ENCODE measurements at places on chromosomes 6 and 20.
A peak's percentile ranks its signal among the peaks of the same experiment; 100 is the strongest.

DNA sequence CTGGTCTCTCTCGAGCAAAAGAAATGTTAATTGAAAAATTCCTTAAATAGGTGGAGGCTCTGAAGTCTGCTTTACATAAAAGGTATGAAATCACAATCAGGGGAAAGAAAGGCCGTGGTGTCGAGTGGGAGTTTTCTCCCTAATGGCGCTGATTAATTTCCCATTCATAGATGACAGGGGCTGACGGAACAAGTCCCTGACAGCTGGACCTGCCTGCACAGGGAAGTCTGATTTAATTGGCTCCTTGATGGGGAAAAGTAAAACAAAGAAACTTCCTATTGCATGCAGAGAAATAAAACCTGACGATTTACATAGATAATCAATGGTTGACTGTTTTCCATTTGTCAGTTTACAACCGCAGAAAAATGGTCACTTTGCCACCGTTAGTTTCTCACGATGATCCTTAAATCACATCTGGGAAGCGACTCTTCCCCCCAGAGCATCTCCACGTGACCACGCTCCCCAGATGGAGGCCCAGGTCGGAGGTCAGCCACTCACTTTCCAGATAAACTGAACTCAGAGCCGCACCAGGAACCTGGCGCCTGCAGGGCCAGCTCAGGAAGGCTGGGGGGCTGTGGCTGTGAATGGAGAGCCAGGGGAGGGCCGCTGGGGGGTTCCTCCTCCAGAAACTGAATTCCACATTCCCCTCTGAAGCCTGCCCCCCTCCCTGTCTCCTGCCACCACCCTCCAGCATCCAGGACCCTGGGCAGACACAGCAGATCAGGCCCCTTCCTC, 55.3 kb downstream of the DLL1 start:
- DNase-seq, result no peak

DNA sequence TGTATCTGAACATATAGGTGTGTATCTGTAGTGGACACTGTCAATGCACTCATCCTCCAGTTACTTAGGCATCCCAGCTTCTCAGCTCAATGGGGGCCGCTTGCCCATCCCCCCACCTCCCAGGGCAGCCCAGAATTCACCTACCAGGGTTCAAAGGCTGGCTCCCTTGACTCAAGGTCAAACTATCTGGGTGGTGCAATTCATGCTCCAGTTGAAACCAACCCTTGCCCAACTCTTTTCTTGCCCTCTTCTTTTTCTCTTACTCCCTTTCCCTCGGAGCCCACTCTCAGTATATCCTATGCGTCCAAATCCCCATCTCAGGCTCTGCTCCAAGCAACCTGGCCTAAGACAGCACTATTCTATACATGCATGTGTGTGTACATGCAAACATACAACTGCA, 127.4 kb downstream of the BCAS1 start:
- no peak for DNase-seq

- no peak for DNase-seq
Observed at GRCh38 chr6:156844089-156844488, 66.9 kb downstream of the ARID1B start.

GRCh38 chr6:111258615-111259088, 171.3 kb downstream of the SLC16A10 start:
- no peak for DNase-seq

- DNase-seq, result no peak
Observed at GRCh38 chr6:47147836-47148344, 105.8 kb upstream of the ADGRF1 start.

DNA sequence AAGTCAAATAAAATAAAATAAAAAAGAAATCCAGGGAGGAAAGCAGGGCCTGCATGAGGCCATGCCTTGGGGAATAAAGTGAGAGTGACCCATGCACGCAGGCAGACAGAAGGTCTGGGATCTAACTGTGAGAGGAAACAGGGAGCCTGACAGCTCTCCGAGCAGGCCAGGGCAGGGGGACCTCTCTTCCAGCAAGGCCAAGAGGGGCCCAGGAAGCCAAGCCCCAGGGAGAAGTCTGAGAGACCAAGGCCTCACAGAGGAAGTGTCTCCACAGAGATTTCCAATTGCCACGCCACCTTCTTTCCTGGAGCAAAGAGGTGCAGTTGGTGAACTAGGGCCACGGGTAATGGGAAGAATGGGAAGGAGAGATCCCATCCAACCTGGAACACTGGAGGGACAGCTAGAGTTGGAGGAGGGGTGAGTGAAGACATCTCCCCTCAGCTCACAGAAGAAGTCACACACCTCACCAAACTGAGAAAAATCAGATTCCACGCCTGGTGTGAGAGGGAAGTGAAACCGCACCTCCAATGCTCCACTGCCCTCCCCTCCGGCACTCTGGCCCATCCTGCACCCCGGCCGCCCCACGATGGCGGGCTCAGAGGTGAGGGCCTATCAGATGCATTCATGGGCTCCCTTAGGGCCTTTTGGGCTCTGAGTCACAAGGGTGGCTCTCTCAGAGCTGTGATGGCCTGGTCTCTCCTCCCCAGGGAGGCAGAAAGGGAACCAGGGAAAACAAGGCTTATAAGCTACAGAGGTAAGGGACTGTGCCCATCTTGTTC, 25.1 kb upstream of the TAF8 start:
- DNase-seq, result peak; percentile 61

- DNase-seq, result no peak
Observed at GRCh38 chr20:4956200-4956810, 45.0 kb downstream of the SLC23A2 start.

DNA sequence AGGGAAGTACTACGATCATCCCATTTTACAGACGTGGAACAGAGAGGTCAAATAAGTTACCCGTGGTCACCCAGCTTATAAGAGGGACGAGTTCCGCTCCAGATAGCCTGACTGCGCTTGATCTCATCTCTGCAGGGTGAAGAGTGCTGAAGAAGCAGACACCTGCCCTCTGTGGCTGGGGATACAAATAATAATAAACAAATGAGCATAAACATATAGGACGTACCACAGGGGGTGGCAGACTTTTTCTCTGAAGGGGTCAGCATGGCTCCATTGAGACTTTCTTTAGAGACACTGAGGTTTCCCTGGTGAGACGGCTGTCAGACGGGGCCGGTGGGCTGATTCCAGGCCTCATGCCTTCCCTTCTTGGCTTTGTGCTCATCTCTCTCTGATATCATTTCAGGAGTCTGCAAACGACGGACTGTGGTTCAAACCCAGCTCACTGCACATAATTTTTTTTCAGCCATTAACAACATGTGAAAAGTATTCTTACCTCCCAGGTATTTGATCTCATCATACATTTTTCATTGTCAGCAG, 47.1 kb downstream of the IRF4 start:
- no peak for DNase-seq

GRCh38 chr20:58839474-58839874, 11.2 kb downstream of the GNAS-AS1 start:
- no peak for DNase-seq

DNA sequence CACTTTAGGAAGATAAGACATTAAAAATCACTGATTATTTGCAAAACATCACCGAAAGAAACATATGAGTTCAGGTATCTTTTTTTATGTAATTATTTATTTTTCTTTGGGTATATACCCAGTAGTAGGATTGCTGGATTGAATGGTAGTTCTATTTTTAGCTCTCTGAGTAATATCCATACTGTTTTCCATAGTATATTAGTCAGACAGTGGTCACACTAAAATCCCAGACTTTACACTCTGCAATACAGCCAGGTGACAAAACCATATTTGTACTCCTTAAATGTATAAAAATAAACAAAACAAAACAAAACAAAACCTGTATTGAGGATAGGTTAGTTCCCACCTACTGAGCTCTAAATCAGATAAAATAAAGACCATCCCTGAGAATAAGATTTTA, 1024.3 kb upstream of the EYS start:
- no peak for DNase-seq

DNA sequence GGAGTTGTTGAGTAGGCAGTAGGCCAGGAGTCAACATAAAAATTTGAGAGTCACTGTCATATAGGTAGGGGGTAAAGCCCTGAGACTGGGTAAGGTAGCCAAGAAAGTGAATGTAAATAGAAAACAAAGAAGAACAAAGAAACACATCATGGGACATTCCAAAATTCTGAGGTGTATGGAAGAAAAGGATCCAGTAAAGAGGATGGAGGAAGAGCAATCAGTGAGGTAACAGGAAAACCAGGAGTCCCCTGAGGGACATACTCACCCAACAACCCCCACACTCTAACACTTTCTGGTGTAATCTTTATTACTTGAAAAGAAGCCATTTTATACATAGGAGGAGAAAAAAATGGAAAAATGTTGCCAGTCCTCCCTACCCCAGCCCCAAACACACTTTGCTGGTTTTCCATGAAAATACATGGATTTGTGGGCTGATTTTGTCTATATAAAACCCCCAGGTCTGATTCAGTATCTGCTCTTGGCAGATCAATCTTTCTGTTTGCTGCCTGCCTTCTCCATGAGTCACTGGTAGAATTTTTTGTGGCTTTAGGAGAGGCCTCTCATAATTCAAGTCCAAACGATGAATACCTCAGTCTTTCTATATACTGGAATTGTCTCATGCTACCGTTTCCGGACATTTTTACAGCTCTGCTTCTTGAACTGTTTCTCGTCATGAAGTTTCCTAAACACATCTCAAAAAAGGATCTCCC, 271.4 kb upstream of the MAN1A1 start:
- no peak for DNase-seq

GRCh38 chr6:56581296-56581925, 61.3 kb downstream of the DST start:
- no peak for DNase-seq

GRCh38 chr20:58573986-58574385, 58.8 kb upstream of the APCDD1L start:
- no peak for DNase-seq

- peak; percentile 37 for DNase-seq
Observed at GRCh38 chr6:10720265-10720959, 2.5 kb upstream of the TMEM14C start.

DNA sequence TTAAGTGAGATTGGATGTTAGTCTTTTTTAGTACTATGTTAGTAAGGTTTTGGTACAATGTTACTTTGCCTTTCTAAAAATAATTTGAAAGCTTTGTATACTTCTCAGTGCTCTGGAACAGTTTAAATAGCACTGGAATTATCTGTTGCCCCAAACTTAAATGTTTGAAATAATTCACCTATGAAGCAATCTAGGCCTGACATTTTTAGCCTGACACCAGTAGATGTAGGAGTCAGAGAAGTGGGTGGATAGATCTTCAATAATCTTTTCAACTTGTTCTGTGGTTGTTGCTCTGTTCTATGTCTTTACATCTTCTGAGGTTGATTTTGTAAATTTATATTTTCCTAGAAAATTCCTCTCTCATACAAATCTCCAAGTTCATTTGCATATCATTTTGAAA, 103.1 kb upstream of the ADGRF1 start:
- no peak for DNase-seq

DNA sequence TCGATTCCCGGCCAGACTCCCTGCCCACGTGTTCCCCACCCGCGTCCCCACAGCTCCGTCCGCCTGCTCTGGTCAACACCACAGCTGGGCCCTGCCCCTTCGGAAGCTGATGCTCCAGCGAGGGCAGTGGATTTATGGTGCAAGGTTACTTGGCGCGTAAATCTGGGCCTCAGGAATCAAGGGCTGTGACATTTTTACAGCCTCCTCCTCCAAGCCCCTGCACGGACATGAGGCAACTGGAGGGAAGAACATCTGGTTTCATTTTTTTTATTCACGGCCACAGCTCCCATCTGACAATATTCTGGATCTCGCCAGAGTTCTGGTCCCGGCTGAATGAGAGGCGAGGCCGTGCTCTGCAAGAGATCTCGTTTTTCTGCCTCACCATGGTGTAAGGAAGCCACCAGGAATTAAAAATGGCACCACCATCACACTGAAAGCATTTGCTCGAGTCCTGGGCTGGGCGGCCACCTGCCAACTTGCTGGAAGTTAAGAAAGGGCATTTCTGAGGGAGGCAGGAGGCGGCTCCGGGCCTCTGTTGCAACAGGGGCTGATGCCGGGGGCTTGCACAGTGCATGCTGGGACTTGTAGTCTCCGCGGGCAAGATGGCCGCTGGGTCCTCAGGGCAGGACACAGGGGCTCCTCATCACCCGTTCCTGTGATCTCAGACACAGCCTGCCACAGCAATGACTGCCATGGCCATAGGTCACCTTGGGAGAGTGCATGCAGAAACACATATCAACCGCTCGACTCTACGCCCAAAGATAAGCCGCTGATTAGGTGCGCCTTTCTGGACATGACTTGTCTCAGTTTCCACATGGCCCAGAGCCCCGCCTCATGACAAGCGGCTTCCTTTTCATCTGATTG, 148.5 kb downstream of the LY86 start:
- peak; percentile 55 for DNase-seq

GRCh38 chr6:119768201-119768600, 418.6 kb upstream of the MAN1A1 start:
- no peak for DNase-seq

- no peak for DNase-seq
Observed at GRCh38 chr20:20466341-20466879, 98.5 kb downstream of the INSM1 start.

GRCh38 chr6:130367767-130368166, 1.9 kb downstream of the TMEM200A start:
- no peak for DNase-seq

GRCh38 chr20:53748176-53748575, 154.5 kb upstream of the ZNF217 start:
- DNase-seq, result no peak

DNA sequence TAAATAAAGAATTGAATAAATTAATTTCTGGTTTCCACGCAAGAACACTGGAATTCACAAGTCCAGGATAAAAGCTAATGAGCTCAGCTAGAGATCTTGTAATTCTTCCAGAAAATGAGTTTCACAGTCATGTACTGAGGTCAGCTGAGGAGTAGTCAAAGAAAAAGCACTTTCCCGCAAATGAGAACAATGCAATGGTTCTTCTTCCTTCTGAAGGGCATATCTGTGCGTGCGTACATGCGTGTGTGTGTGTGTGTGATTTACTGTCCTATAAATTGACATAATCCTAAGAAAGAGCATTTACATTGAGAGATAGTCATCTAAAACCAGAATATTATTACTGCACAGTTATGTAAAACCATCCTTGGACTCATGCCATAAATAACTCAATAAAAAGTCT, 968.9 kb upstream of the EYS start:
- DNase-seq, result no peak

GRCh38 chr6:11226005-11226404, 6.5 kb downstream of the NEDD9 start:
- no peak for DNase-seq

DNA sequence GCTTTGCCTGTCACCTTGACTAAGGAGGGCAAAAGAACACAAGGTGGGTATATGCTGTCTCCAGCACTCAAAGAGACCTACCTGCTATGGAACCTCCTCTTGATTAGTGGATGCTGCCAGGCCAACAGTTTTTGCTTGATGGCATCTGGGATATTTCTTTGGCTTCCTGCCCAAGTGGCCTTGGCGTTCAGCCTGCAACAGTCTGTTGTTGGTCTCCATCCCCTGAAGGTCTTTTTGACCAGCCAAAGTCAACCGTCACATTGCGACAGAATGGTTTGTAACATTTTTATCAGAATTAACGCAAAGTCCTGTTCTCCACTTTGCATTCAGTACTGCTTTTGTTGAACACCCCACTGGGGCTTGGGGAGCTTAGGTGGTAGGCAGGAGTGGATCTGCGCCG, 37.1 kb downstream of the SERPINB1 start:
- DNase-seq, result no peak

- DNase-seq, result no peak
Observed at GRCh38 chr20:53678315-53678989, 84.8 kb upstream of the ZNF217 start.

Measured in GM12891 (cell line).